Smooth muscle cell of the coronary artery (primary cell): ENCODE measurements at places on chromosomes 4 and X. TPM values are rescaled to one million over a fixed set of nuclear protein-coding genes. Genes with fewer than 3 reads are reported as not detected.

The VEGFC gene
- 8.9 and 27.3 TPM in 2 replicates for total RNA-seq

The ADH1B gene
- total RNA-seq, result 1.5 and 565 TPM in 2 replicates

The CFAP47 gene
- total RNA-seq, result not detected in 2 replicates

The USP26 gene
- total RNA-seq, result not detected in 2 replicates

The SHROOM2 gene
- total RNA-seq, result under 0.01 and 0.08 TPM in 2 replicates

The NAAA gene
- total RNA-seq, result 14.5 and 20.0 TPM in 2 replicates

The FAAH2 gene
- total RNA-seq, result 0.15 TPM in 1 of 2 replicates, not detected in the other
